NCI-H1930 (cell line): ENCODE measurements at places on chromosomes 16 and 17.

DNA sequence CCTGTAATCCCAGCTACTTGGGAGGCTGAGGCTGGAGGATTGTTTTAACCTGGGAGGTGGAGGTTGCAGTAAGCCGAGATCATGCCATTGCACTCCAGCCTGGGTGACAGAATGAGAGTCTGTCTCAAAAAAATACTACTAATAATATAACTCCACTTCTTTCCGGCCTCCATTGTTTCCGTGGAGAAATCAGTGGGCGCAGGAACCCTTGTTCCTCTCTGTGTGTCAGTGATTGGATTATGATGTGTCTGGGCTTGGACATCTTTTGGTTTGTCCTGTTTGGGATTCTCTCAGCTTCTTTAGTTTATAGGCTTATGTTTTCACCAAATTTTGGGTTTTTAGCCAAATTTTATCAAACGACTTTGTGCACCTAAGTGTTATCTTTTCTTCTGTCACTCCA lies 36.8 kb downstream of the ACSF3 start:
- no peak for DNase-seq

DNA sequence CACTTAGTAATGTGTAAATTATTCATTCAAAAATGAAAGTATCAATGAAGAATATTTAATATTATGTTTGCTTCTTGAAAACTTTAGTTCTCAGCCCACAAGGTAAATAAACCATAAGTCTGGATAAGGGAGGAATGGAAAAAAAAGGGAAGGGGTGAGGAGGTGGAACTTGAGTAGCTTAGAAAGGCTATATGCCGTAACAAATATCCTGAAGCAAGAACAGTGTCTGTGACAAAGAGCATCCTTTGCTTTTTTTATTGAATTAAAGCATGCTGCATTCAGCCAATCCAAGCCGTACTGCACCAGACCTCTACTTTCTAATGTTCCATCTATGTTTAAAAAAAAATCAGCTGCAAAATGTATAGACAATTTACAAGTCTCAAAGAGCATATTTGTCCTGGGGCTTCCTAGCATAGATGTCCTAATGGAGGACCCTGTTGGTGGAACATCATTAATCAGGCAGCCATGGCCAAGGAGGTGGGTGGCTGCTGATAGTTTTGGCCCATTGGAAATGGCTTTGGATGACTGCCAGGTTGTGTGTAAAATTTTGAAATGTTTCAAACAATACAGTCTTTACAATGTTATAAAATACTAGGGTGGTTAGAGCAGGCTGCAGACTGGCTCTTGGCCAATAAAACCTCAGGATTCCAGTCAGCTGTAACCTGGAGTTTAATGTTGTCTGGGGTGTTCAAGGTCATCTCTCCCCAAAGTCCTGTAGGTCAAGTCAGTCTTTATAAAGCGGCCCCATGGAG lies 895.8 kb upstream of the SOX9 start:
- DNase-seq, result no peak

- no peak for DNase-seq
Observed at GRCh38 chr17:80113033-80113484, 11.7 kb downstream of the GAA start.

GRCh38 chr16:53510704-53511070 lies 7.7 kb upstream of the AKTIP start:
- no peak for DNase-seq

- no peak for DNase-seq
Observed at GRCh38 chr17:5023588-5024147, 11.6 kb downstream of the SLC52A1 start.

DNA sequence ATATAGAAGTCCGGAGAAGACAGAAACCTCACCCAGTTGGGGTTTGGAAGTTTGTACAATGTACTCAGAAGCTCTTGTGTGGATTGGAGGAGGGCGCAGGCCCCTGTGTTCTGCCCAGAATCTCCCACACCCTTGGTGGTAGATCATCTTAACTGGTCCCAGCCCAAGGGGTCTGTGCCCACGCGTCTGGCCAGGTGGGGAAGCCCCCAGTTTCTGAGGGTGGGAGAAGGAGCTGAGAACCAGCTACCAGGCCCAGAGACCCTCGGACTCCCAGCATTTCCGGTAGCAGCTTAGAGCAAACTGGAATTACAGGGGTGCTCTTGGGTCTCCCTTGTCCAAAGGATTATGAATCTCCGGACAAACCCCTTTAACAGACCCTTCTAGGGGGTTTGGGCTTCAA lies 2.3 kb upstream of the PPP1R9B start:
- DNase-seq, result no peak

GRCh38 chr17:31699281-31699680 lies 159.8 kb downstream of the COPRS start:
- no peak for DNase-seq
